Daoy (cell line): ENCODE measurements at places on chromosomes 11 and 22. TPM values are rescaled to one million over a fixed set of nuclear protein-coding genes. Genes with fewer than 3 reads are reported as not detected.

CSNK2A3 gene
- 1.3 and 2.4 TPM in 2 replicates for total RNA-seq

DNA sequence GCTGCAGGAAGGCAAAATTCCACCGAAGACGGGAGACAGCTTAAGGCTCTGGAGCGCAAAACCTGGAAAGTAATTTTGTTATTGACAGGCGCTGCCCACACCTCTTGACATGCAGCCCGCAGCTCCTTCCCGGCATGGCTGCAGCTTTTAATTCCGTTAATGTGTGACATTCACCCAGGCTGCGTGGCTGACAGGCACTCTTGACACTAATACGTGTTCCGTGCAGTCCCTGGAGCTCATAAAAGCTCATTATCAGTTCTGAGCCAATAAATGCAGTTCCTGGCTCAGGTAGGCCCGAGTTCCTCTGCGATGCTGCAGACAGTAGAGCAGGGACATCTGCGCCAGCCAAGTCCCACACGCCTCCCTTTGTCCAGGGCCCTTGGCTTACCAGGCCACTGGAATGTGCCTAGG, 34.8 kb downstream of the TSPAN18 start:
- DNase-seq: no peak

- DNase-seq: no peak
Observed at GRCh38 chr11:61951484-61952135, 1.5 kb downstream of the BEST1 start.

GRCh38 chr11:17280494-17281127, 4.1 kb downstream of the NUCB2 start:
- no peak for DNase-seq

DNA sequence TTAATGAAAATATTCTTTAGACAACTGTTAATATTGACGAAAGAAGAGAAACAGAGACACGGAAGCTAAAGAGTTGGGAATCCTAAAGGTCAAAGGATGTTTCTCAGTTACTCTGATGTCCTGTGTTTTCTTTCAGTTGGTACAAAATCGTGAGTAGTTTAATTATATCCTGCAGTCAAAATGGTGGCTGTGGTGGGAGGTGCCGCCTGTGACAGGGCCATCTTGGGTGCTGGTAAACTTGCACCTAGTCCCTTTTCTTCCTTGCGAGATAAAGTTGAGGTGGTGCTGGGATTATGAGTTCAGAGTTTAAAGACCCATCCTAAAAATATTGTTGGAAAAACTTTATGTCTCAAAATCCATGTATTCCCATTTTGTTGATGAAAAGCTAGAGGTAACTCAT, 2.2 kb downstream of the CECR2 start:
- DNase-seq: peak; percentile 26

DNA sequence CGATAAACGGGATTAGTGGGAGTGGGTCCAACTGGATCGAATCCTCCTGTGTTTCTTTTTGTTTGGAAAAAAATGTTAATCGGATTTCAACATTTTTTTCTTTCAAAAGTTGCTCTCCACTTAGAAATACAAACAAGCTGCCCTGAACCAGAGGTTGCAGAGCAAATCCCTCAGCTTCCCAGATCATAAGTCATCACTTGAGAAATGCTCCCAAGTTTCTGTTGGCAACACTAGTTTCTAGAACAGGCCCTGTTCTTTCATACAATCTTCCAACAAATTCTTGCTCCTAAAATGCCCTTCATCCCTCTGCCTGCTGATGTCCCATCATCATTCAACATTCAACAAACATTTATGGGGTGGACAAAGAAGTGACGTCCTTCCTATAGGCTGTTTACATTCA, 1.3 kb upstream of the MLC1 start:
- DNase-seq: no peak

GRCh38 chr11:75277211-75277805, 36.7 kb downstream of the TPBGL start:
- no peak for DNase-seq

- no peak for DNase-seq
Observed at GRCh38 chr11:5153574-5154431, 754 bp downstream of the OR52A1 start.

DNAJB13 gene
- not detected in 2 replicates for total RNA-seq

DNA sequence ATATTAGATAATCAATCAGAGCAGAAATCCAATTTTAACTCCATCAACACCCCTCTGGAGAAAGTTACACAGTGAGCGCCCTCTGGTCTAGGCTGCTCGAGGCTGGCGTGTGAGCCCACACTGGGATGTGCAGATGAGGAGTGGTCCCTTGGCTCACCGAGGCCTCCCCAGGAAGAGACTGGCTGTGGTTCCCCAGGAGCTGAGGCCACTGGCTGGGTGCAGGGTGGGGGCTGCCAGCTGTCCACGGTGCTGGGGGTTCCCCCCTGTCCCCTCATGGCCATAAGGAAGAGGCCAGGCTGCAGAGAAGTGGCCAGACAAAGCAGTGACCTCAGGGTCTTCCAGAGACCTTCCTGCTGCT, 750.7 kb downstream of the BRD1 start:
- no peak for DNase-seq

P2RX6 gene
- 1.3 and 1.6 TPM in 2 replicates for total RNA-seq

- peak; percentile 50 for DNase-seq
Observed at GRCh38 chr11:2166091-2166851, 5.3 kb upstream of the INS start.

DNA sequence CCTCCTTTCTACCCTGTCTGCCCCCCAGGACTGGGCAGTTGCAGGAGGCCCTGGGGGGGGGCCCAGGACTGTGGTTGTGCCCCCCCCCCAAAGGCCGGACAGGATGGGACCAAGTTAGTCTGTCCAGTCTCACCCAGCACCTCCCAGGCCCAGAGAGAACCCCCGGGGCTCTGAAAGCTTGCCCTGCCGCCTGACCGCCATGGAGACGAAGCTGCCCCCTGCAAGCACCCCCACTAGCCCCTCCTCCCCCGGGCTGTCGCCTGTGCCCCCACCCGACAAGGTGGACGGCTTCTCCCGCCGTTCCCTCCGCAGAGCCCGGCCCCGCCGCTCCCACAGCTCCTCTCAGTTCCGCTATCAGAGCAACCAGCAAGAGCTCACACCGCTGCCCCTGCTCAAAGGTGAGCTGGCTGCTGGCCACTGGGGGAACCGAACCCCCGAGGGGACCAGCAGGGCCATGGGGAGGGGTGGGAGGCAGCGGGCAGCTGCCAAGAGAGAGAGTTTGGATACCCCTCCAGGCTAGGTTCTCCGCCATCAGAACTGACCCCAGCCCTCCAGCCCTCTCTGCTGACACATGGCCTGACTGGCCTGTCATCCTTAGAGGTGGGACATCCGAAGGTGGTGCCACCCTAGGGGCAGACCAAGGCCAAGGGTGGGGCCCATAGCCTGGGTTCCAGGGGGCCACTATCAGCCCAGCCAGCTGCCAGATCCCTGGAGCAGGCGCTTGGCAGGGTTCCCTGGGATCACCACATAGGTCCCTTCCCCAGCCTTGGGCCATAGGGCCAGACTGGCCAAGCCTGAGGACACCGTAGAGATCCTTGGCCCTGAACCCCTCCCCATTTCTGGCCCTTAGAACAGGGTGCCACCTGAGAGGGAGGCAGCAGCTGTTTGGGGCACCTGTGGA, 1.3 kb downstream of the PPP2R5B start:
- DNase-seq: no peak

GRCh38 chr11:17460406-17460805, 16.2 kb downstream of the ABCC8 start:
- DNase-seq: no peak

DNA sequence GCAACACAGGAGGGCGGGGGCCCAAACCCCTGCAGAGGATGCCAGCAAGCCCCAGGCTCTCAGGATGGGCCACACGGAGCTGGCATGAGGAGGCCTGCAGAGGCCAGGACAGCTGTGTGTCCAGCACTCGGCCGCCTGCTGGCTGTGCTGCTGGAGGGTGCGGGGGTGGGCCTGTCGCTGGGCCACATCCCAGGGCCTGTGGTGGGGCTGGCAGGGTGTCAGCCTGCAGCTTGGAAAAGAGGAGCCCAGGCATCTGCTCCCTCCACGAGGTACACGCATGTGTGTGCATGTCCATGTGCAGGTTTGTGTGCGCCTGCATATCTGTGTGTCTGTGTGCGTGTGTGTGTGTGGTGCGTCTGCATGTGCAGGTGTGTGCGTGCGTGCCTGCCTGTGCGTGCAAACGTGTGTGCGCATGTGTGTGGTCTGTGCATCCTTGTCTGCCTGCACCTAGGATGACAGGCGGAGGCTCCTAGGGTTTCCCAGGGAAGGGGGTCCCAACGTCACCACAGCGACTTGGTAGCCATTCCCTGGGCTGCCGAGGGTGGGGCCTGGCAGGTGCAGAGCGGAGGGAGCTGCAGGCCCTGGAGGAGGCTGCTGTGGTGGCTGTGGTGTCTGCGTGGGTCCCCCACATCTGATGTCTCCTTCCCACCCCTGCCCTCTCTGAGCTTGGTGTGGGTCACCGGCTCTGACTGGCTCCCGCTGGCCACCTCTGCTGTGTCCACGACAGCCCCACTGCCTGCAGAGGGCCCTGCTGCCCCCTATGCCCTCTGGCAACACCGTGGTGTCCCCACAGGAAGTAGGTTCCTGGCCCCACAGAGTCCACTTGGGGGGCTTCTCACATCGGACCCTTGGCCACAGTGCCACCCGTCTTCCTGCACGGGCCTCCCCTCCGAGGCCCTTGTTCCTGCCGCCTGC, 17.1 kb downstream of the BRSK2 start:
- DNase-seq: no peak

BLID gene
- total RNA-seq: 0.34 TPM in 1 of 2 replicates, not detected in the other

GRCh38 chr11:128095466-128095981, 491.8 kb downstream of the ETS1 start:
- peak; percentile 71 for DNase-seq

DNA sequence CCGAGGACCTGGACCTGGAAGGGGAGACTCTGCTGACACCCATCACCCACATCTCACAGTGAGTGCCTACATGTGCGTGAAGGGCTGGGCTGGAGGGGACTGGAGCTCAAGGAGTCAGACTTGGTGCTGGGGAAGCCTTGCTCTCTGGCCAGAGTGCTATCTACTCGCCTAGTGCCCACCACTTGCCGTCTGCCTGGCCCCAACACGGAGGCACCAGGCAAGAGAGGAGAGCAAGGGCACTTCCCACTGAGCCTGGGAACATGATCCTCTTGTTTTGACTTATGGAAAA, 37.8 kb downstream of the KCNQ1OT1 start:
- DNase-seq: no peak

DNA sequence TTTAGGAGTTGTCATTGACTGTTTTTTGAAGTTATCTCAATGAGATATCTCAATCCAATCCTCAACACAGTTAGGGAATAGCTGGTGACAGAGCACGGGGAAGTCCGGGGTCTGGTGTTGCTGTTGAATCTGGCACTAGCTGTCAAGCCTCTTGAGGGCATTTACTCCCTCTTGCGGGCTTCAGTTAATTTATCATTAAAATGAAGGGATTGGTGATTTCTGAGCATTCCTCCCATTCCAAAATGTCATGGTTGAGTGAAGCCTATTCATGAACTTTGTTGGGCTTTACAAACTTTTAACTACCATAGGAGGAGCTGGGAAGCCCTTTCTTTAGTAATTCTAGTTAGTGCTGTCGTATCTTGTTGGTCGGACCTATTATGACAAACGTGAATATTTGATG, 40.2 kb downstream of the UVRAG start:
- no peak for DNase-seq

DNA sequence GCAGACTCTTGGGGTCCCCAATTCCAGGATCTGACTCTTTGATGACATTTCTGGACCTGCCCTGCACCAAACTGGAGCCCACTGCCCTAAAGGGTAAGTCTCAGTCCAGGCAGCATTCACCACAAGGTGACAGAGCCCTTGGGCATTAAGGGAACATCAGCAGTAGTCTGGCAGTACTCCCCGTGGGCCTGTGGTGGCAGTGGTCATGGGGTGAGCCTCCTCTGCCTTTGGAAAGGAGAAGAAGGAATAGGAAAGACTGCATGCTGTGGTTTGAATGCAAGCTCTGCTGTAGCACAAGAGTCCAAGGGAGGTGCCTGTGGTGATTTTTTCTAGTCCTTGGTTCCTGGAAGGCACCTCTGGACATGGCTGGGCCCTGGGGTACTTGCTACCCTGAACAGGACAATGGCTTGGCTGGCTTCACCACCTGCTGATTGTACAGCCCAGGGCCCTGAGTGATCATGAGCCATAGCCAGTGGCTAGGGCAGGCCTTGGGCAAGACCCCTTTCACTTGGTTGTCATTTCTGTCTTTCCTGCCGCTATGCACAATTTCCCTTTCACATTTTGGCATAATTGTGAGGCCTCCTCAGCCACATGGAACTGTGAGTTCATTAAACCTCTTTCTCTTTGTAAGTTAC, 160.7 kb upstream of the GRIA4 start:
- no peak for DNase-seq

APOBEC3A gene
- not detected in 2 replicates for total RNA-seq

KCNK4 gene
- total RNA-seq: 0.23 TPM in 1 of 2 replicates, not detected in the other

ATM gene
- 20.8 and 41.9 TPM in 2 replicates for total RNA-seq

DNA sequence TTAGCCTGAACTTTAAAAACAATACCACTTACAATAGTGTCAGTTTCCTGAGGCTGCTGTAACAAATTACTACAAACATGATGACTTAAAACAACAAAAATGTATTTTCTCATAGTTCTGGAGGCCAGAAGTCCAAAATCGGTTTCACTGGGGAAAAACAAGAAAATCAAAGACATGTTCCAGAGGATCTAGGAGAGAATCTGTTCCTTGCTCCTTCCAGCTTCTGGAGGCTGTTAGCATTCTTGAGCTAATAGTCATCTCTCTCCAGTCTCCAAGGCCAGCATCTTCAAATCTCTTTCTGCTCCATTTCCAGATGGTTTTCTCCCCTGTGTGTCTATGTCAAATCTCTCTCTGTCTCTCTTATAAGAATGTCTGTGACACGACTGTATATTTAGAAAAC, 67.6 kb upstream of the TEAD1 start:
- peak; percentile 21 for DNase-seq

GRCh38 chr11:15674756-15675155, 560.0 kb downstream of the INSC start:
- DNase-seq: no peak

DNA sequence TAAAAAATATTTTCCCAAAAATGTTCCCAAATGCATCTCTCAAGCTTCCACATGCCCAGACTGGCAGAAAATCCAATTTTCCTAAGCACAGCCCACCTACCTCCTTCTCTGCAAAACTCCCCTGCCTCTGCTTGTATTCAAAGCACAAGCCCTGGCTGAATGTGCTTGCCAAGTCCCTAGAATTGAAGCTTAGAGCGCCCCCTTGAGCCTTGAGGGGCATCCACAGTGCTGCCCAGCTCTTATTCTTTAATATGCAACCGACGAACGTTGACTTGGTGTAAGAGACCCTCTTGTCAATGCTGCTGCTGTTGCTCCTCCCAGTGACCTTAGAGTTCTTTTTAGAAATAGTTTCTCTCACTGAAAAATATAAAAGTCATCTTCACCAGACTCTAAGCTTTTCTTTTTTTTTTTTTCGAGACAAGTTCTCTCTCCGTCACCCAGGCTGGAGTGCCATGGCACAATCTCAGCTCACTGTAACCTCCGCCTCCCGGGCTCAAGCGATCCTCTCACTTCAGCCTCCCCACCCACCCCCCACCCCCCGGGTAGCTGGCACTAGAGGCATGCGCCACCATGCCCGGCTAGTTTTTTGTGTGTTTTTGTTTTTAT, 63.5 kb upstream of the CAPRIN1 start:
- peak; percentile 65 for DNase-seq

OR4A16 gene
- total RNA-seq: not detected in 2 replicates

DNA sequence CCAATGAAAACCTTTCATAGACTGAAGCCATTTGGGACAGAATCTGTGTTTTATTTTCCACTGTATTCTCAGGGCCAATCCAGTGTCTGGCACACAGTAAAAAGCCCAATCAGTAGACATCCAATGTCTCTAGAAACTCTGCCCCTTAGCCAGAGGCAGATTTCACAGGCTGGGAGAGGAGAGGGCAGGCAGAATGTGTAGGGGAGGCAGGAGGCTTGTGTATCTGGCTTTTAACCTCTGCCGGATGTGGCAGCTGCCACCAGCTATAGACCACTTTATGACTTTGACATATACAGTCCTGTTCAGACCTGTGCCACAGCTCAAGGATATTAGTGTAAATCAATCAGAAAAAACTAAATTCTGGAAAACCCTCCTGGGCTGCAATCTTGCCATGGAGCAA, 4.4 kb downstream of the EXPH5 start:
- no peak for DNase-seq
